ENCODE measurements at places on chromosomes 3 and 15.

DNA sequence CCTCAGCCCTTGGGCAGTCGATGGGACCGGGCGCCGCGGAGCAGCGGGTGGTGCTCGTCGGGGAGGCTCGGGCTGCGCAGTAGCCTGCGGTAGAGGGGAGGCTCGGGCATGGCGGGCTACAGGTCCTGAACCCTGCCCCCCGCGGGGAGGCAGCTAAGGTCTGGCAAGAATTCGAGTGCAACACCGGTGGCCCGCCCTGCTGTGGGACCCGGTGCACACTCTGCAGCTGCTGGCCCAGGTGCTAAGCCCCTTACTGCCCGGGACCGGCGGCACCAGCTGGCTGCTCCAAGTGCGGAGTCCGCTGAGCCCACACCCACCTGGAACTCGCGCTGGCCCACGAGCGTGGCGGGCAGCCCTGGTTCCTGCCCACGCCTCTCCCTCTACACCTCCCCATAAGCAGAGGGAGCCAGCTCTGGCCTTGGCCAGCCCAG is 377.7 kb upstream of the RBMS3 start:
- DNase-seq = no peak

DNA sequence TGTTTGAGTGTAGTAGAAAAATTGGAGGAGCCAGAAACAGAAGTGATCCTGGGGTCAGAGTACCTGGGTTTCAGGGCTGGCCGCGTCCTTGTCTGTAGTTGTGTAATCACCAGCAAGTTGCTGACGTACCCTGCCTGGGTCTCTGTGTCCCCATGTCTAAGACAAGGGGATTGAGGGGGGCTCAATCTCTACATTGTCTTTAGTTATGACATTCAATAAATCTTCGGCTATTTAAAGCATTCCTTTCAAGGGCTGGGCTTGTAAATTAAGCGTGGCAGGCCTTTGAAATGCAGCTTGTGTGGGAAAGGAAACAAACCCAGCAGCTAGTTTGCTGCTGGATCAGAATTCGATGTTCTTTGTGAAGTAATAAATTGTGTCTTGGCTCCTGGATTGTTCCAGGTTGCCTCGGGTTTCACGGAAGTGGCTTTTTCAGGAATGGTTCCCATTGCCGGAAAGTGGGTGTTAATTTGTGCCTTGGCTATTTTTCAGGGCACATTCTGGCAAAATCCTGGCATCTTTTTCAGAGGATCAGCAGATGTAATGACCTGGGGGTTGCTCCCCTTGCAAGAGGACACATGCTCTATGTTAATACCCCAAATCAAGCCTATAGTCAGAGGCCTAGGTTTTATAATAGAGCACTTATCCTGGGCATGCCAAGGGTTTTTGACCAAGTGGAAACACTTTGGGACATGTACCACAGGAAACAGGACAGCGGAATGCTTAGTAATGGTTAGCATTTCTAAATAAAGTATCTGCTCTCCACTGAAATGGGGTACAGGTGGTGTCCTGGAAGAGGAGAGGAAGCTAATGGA is 294.8 kb upstream of the NR2E3 start:
- DNase-seq = no peak

DNA sequence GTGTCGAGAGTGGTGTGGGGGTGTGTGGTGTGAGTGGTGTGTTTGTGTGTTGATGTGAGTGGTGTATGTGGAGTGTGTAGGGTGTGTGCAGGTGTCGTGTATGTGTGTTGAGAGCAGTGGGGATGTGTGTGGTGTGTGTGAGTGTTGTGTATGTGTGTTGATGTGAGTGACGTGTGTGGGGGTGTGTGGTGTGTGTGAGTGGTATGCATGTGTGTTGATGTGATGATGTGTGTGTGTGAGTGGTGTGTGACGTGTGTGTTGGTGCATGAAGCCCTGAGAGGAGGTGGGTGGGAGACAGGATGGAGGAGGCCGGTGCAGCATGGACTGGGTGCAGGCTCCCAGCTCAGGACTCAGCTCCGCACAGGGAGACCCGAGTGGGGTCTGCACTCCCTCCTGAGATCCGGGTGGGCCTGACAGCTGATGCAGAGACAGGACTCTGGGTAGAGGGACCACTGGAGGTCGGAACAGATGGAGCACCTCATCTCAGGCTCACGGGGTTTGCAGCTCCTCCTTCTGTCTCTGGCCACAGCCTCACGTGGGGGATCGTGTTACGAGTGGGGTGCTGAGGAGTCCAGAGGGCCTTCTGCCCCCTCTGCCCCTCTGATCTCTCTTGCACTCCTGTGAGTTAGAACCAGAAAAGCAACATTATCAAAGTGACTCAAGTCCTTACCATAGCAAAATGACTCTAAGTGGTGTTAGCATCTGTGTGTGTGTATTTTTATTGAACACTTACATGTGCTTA is 41.3 kb downstream of the ARNT2 start:
- DNase-seq = no peak

- no peak for DNase-seq
Measured at GRCh38 chr15:78654272-78654671, 13.3 kb upstream of the CHRNB4 start.

- DNase-seq = no peak
Measured at GRCh38 chr15:35477312-35478262, 68.4 kb downstream of the DPH6 start.

- no peak for DNase-seq
Measured at GRCh38 chr3:138684396-138684795, 75.8 kb downstream of the FAIM start.

GRCh38 chr3:62184559-62184958 is 188.8 kb downstream of the FEZF2 start:
- no peak for DNase-seq

- DNase-seq = no peak
Measured at GRCh38 chr3:71710906-71711494, 14.2 kb downstream of the EIF4E3 start.

DNA sequence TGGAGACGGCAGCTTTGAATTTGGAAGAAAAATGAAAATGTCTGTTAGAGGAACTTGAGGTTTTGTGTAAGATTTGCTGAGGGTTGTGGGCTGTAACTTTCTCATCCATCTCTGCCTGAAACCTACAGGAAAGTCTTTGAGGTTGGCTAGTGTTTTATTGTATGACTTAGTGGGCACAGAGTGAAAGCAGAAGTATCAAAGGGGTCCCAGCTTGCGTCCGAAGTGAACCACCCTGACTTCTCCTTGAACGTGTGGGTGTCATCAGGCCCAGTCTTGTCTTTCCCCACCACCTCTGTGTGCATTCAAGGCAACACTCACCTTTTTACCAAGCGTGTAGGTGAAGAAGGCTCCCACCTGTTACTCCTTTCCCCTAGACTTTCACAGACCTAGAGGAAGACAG is 682.1 kb upstream of the CFAP20DC start:
- DNase-seq = no peak

GRCh38 chr3:77885381-77885780 is 845.5 kb downstream of the ROBO2 start:
- no peak for DNase-seq

DNA sequence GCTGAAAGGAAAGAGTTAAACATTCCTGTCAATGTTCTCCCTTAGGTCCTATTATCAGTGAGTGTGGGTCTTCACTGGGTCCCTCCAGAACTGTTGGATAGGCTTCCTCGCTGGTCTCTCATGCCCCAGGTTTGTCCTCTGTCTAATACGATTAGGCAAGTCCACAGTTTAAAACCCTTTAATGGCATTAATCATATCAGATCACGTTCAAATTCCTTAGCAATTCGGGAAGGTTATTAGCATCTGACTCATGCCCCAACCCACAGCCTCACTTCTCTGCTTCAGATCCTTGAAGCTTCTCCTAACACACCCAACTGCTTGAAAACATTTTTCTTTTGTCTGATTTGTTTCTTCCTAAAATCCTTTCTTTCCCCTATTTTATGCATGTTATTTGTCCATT is 224.3 kb upstream of the ATP10A start:
- no peak for DNase-seq

DNA sequence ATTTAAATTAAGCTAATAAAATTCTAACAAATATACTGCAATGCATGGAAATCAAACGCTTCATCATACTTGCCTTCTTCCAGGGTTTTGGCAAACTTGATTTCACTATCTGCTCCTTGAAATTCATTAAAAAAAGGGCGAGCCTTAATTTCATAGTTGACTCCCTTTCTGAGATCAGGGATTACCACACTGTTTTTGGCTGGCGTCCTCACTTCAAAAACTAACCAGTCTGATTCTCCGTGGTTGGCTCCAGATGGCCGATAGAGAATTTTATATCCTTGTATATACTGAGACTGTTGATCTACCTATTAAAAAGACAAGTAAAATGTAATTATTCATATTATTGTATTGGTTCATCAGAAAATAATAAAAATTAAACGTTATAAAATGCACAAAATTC is 1106.8 kb downstream of the ROBO1 start:
- no peak for DNase-seq

GRCh38 chr3:120481081-120481480 is 30.3 kb upstream of the FSTL1 start:
- DNase-seq = no peak

GRCh38 chr15:98866511-98866910 is 141.1 kb downstream of the PGPEP1L start:
- no peak for DNase-seq

DNA sequence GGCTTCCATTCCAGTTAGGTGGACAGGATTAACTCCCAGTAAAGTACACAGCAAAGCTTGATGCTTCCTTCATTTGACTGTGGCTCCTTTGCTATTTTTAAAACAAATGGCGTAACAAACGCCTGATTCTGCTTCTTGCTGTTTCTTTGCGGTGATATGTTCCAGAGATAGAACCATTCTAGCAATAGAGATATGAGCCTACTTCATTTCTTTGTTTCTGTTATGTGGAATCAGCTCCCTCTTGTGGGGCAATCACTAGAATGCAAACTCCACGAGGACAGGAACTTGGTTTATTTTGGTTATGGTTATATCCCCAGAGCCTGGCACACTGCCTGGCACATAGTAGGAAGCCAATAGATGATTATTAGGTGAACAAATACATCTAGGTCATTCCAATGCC is 122.6 kb upstream of the SLC6A11 start:
- no peak for DNase-seq

DNA sequence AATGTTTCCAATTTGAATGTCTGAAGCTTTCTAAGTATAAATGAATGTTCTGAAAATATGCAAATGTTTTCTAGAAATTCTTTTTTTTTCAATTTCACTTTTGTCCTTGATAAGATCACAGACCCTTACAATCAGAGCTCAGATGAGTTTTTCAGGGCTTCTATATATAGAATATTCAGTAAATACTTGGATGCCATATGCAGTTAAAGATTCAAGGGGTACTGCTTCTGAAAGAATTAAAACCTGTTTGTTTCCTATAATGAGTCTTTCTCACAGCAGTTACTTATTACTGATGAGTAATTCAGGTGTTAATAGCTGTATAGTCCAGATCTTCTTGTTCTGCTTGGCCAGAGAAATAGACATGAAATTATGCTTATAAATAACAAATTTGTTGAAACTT is 812.6 kb downstream of the ZPLD1 start:
- DNase-seq = no peak

- DNase-seq = no peak
Measured at GRCh38 chr3:24387000-24387399, 107.7 kb downstream of the THRB start.

- DNase-seq = no peak
Measured at GRCh38 chr3:143831994-143832393, 16.3 kb downstream of the SLC9A9 start.

GRCh38 chr3:119559441-119559963 is at the start of gene CD80:
Gene CD80 (minus strand): TSS chr3:119559614. CDS start chr3:119557728, 1,886 bp downstream.
- DNase-seq = peak; percentile 9

GRCh38 chr3:194080436-194080835 is 55.5 kb upstream of the HES1 start:
- no peak for DNase-seq

- DNase-seq = no peak
Measured at GRCh38 chr3:55162031-55162795, 234.4 kb upstream of the LRTM1 start.

GRCh38 chr15:70837476-70837875 is 16.5 kb downstream of the LARP6 start:
- no peak for DNase-seq

- peak; percentile 68 for DNase-seq
Measured at GRCh38 chr3:169769287-169770181, at the start of gene ACTRT3. Gene ACTRT3 (minus strand): TSS chr3:169769561. CDS start chr3:169769520, 41 bp downstream.

DNA sequence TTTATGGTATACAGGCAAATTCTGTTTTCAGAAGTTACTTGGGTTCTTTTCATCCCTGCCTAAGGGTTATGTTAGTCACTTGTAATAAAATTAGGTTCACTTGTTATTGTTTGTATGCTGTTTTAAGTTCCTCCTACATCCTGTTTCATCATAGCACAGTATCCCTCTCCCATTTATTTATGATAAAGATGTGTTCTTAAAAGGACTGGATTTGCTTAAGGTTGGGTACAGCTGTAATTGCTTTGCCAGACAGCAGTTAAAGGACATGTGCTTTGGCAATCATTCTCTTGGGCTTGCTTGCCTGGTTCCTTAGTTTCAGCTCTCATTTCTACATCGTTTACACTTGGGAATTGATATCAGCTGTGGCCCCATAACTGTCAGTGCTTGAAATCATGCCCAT is 11.7 kb downstream of the ATP2C1 start:
- no peak for DNase-seq

- DNase-seq = peak; percentile 30
Measured at GRCh38 chr3:179811321-179812095, 158.7 kb downstream of the USP13 start.
